ENCODE measurements at places on chromosomes 5 and 9.

- DNase-seq, result no peak
Observed at GRCh38 chr9:116355153-116355921, 201.7 kb downstream of the PAPPA start.

GRCh38 chr5:71882826-71883741 is 164.0 kb downstream of the CARTPT start:
- DNase-seq, result no peak

DNA sequence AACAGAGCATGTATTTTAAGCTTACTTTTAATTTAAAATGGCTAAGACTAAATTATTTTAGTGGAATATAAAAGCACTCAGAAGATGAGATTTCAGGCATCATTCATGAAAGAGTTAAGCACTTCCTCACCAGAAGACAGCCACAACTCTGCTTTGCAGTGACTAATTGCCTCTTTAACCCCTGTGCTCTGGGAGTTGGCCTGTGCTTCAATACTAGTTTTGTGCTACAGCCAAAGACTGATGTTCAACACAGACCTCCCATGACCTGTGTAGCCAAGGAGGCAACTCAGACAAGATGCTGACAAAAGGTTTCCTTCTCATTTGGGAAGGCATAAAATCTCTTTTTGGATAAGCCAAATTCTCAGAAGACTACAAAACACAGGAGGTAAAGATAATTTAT is 353.5 kb downstream of the FBXL17 start:
- DNase-seq, result no peak

- no peak for DNase-seq
Observed at GRCh38 chr5:126027652-126028051, 395.6 kb upstream of the GRAMD2B start.

GRCh38 chr5:12208366-12209100 is 304.3 kb upstream of the CTNND2 start:
- no peak for DNase-seq

GRCh38 chr9:79237861-79238260 is 333.9 kb upstream of the TLE4 start:
- DNase-seq, result no peak

DNA sequence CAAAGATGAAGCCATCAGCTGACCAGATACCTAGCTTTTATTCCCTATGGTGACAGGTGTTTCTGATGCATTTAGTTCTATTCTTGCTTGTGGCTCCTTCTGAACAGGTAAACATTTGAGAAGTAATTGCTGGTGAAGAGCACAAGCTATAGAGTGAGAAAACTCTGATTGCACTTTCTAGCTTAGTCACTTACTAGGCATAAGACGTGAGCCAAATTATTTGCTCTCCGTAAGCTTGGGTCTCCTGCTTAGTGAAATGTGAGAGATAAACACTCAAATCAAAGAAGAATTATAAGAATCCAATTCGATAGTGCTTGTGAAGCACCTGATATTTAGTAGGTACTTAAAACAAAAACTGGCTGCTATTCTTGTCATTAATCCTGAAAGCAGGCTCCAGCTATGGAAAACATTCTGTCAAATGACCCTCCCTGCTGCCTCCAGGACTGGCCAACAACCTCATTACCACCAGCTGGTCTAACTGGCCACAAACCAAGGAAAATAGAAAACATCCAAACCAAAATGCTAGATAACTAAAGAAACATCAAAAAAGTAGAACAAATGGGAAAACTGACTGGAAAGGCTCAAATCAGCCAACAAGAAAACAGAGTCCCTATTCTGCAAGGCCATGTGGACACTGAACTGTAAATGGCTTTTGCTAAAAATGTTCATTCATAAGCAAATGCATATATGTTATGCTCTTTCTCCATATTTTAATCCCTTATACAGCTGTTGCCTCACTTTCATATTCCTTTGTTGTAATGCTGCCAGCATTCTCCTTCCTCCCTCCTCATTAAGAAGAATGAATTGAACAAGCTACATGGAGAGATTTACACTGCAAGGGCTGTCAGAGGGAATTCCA is 616.1 kb downstream of the DTWD2 start:
- DNase-seq, result no peak

DNA sequence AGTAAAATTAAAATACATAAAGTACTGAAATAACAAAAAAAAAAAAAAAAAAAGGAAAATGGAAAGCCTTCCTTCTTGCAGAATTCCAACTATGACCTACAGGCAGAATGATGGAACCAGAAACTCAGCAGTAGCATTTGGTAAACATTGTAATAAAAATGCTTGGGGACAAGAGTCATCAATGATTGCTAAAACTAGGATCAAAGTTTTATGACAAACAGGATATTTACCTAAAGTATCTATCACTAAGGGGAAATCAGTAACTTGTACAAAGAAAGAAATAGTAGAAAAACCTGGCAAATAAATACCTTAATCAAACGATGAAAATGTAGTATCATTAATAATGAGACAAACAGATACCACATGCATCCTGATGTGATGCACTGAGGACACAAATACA is 17.5 kb downstream of the ERMP1 start:
- no peak for DNase-seq

- DNase-seq, result no peak
Observed at GRCh38 chr9:123928533-123929176, 1.3 kb downstream of the DENND1A start.

DNA sequence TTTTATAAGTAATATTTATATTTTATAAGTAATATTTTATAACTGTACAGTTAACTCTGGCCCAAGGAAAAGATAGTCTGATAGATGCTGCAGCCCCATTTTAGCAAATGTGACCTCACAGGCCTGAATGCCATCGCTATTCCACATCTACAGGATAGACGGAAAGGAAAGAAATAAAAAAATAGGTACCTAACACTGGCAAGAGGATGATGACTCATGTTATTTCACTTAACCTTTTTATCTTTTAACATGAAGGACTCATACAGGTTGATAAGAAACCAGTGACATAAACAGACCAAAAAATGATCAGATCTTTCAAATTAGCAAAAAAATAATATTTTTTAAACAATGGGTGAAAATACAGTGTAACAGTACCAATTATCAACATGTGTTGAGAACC is 2.7 kb downstream of the CD274 start:
- peak; percentile 31 for DNase-seq

DNA sequence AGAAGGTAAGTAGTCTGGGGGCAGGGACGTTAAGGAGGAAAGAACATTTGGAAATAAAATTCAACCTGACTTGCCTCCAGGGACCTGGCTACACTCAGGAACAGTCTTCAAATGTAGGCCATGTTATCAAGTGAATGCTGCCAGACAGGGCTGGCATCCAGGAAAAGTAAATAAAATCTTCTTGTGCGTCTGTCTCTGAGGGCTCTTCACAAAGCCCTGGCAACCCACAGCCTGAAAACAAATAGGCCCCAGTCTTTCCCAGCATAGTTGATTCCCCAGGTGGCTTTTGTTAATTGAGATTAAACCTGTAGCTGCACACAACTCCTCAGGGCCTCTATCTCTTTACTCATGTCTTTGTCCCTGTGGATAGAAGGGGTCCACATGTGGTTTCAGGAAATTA is 55.4 kb downstream of the STK32A start:
- DNase-seq, result no peak

GRCh38 chr9:116323012-116323411 is 169.4 kb downstream of the PAPPA start:
- no peak for DNase-seq

GRCh38 chr5:80967500-80968181 is 7.5 kb downstream of the RASGRF2 start:
- no peak for DNase-seq

GRCh38 chr5:112552791-112553190 is 133.7 kb upstream of the EPB41L4A start:
- DNase-seq, result no peak

GRCh38 chr9:91384954-91385353 is 23.2 kb upstream of the AUH start:
- DNase-seq, result no peak

DNA sequence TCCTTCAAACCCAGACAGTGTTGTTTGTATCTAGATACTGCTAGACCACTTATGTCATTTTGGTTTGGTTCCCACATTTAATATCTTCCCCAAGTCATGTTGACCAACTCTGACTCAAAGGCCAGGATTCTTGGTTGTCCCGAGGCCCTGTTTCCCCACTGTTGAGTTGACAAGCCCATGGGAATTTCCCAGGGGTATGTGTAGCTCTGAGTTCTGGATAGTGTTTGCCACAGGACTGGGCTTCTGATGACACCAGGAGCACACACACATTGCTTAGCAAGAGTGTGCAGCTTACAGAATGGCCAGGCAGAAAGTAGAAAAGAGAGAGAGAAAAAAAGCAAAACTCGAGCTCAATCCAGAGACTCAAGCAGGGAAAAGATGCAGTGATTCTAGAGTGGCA is 214.4 kb downstream of the NXNL2 start:
- no peak for DNase-seq

DNA sequence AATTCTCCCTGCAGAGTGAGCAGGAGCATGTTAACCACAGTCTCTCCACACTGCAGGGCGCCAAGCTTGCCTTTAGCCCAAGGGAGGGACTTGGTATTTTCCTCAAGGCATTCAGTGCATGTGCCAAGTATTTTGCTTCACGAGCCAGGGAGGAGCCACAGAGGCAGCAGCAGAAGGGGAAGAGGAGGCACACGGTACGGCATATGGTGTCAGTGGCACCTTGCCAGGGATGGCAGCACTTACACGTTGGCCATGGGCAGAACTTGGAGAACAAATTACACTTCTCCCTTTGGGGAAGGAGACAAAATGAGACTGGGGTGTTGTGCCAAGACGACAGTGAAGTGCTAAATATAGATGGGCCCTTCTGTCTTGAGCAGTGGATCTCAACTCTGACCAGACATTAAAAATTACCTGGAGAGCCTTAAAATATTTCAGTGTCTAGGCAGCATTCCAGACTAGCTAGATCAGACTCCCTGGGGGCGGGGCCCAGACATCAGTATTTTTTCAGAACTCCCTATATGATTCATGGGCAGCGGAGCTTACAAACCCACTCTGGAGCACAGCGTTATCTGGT is 155.8 kb downstream of the DRD1 start:
- DNase-seq, result no peak

DNA sequence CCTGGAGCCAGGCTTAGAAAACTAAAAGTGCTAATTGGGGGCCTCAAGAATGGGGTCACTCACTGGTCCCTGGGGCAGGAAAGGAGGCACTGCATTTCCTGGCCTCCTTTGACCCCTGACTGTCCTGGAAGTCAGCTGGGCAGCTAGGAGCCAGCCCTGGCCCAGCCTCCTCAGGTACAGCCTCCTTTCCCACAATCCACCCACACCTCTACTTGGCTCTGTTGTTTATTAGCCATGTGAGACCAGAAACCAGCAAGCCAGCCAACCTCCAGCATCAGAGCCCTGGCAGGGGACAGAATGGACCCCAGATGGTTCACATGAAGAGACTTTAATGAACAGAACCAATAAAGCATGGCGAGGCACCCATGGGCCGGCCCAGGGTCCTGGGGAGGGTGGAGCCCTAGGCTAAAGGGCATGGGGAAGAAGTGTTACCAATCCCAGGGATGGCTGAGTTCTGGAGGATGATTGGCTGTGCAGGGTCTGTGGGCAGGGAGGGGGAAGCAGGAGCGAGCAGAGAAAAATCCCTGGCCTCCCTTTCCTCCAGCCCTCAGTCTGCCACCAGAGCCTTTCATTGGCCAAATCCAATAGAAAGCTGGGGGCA is 55.3 kb upstream of the ANGPTL2 start:
- DNase-seq, result no peak

DNA sequence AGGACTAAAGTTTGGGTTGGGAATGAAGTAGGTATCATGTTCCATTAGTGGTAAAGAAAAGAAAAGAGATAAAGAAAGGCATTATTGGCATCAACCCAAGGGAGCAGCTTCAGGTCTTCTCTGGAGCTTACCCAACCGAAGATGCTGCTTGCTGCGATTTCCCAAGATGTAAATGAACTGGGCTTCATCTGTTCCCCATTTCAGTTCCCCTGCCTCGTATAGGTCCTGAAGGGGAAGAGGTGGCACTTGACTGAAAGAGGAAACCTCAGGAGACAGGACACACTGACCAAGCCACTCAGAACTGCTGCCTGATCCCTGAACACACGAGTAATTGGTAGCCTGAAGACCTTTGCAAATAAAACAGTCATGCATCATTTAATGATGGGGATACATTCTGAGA is 24.6 kb downstream of the ANXA6 start:
- no peak for DNase-seq

DNA sequence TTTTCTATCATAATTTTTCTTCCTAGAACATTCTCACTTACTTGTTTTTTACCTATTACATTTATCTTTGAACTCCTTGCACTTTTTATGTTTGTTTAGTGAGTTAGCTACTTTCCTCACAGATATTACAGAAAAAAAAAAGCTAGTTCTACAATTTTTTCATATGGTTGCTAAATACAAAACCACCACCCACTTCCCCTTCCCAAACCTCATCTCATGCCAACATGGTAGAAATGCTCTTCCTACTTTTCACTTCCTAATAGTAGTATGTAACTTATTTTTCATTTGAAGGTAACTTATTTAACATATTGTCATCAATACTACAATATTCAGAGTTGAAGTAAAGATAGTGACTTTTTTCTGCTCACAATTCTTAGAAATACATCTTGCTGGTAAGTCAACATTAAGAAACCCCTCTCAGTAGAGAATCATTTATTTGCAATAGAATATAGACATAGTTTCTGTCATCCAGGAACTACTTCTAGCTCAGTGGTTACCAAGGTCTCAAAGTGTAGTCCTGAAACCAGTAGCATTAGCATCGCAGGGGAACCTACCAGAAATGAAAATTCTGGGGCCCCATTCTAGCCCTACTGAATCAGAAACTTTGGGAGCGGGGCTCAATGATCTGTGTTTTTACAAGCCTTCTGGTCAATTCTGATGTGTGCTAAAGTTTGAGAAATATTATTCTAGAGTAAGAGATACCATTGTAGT is 1124.6 kb downstream of the DTWD2 start:
- no peak for DNase-seq

DNA sequence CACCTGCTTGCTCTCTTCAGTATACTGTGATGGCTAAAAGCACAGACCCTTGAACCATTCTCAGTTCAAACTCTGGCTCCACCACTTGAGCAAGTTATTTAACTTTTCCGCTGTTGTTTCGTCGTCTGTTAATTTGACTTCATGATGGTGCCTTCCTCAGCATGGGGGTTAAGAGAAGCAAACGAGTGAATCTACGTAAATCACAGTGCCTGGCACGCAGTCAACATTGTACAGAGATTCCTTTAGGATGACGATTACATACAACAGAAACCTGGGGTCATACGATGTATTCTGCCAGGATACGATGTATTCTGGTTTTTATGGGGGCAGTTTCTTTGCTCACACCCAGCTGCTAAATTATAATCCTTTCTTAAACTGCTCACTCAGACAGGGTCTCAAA is 515.6 kb downstream of the CCDC171 start:
- DNase-seq, result no peak

GRCh38 chr9:13013991-13014883 is 239.4 kb downstream of the LURAP1L start:
- no peak for DNase-seq

- no peak for DNase-seq
Observed at GRCh38 chr5:6360323-6361072, 17.8 kb downstream of the MED10 start.

- no peak for DNase-seq
Observed at GRCh38 chr5:66558560-66558959, 37.6 kb upstream of the MAST4 start.

- DNase-seq, result peak; percentile 2
Observed at GRCh38 chr9:83219154-83219923, 156.4 kb upstream of the RASEF start.

- no peak for DNase-seq
Observed at GRCh38 chr5:98461485-98461884, 312.0 kb upstream of the RGMB start.
